HCT116 (cell line): ENCODE measurements at places on chromosomes 3 and 15. TPM values are rescaled to one million over a fixed set of nuclear protein-coding genes. Genes with fewer than 3 reads are reported as not detected.

- no peaks in the 10 kb centered on the region for H3K36me3 ChIP-seq
- DNase-seq = no peak
- H3K4me1 ChIP-seq = no peaks in the 10 kb centered on the region
- no peak overlapping the region for H3K4me3 ChIP-seq
Measured at GRCh38 chr15:82890995-82891390, 61.5 kb downstream of the HOMER2 start.

GRCh38 chr15:78788016-78788660, 23.1 kb downstream of the ADAMTS7 start:
- H3K36me3 ChIP-seq = no peaks in the 10 kb centered on the region
- no peak overlapping the region for H3K27ac ChIP-seq
- H3K27me3 ChIP-seq = no peaks in the 10 kb centered on the region
- H3K4me1 ChIP-seq = no peaks in the 10 kb centered on the region
- no peak for DNase-seq

Gene CLRN1
- total RNA-seq = not detected

Gene CCDC39
- total RNA-seq = not detected

- no peak overlapping the region for H3K27ac ChIP-seq
- no peak overlapping the region for H3K4me3 ChIP-seq
- H3K36me3 ChIP-seq = no peaks in the 10 kb centered on the region
- no peaks in the 10 kb centered on the region for H3K4me1 ChIP-seq
Measured at GRCh38 chr15:61205346-61205921, 23.7 kb downstream of the RORA start.

DNA sequence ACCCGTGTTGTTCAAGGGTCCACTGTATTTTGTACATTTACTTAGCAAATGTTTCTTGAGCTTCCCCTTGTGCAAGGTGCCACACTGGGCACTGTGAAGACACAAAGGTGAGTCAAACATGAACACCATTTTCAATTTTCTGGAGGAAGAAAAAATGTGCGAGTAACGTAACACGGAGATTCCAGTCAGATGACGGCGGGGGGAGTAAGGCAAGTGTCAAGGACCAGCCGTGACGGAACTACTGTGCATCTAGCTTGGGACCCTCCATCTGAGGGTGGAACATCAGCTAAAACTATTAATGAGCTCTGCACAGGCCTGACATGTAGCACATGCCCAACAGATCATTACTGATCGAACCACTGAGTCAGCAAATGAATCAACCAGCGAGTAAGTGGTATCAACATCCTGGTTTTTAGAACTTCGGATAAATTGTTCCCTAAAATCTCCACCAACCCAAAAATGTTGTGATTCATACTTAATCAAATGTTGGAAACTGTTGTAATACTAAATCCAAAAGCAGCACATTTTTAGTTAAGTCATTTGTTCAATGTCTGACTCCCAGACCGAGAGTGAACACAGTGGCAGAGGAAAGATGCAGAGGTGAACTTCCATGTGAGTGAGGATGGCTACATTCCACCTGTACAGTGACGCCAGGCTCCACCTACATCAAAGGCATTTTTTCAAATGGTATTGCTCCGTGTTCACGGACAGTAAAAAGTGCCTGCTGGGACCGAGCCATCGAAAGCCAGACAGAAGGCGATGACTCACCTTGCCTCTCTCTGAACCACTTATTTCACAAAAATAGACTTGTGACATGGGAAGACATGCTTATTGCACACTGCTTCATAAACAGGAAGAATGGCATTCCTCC, 172.2 kb downstream of the ATP10A start:
- H3K36me3 ChIP-seq = no peaks in the 10 kb centered on the region
- no peaks in the 10 kb centered on the region for H3K27me3 ChIP-seq
- H3K4me1 ChIP-seq = no peaks in the 10 kb centered on the region

DNA sequence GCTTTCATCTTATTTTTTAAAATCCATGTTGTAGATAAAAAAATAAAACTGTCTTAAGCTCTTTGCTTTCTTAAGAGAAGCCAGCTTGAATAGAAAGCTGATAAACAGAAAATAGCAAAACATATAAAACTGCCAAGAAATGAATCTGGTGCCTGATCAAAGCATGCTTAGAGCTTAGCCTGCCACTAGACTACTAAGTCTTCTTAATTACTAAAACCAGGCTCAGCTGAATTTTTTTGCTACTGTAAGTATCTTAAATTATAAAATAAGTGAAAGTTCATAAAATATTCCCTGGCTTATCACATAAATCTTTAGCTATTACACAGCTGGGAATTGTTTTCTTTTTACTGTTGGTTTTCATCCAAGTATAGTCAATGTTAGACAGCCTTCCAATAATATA, 803.9 kb downstream of the DIPK2A start:
- no peak for DNase-seq
- H3K27ac ChIP-seq = no peak overlapping the region
- no peaks in the 10 kb centered on the region for H3K4me1 ChIP-seq
- no peaks in the 10 kb centered on the region for H3K27me3 ChIP-seq
- no peaks in the 10 kb centered on the region for H3K36me3 ChIP-seq

GRCh38 chr3:107928084-107928445, 162.8 kb downstream of the CD47 start:
- no peaks in the 10 kb centered on the region for H3K36me3 ChIP-seq
- no peak for DNase-seq
- H3K4me3 ChIP-seq = peak overlapping the region; percentile 51
- H3K27ac ChIP-seq = no peak overlapping the region
- H3K4me1 ChIP-seq = peaks cover 14% of the 10 kb centered on the region
- no peaks in the 10 kb centered on the region for H3K27me3 ChIP-seq

DNA sequence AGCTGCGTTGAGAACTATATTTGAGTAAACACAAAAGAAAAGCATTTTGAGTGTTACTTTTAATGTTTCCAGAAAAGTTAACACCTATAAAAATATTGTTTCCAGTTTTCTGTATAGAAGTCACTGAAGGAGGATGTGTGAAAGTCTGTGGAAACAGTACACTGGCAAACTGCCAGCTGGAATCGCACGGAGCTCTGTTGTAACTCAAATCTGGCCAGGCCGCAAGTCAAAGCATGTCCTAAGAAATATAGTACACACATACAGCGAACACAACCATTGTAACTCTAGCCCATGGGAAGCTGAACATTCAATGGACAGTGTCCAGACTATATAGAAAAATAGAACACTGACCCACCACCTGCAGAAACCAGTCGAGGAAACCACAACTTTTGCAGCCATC, 657.2 kb downstream of the FHIT start:
- no peaks in the 10 kb centered on the region for H3K36me3 ChIP-seq
- H3K27me3 ChIP-seq = peaks cover 15% of the 10 kb centered on the region; the same call in 1 of the 2 replicates
- peaks cover 3% of the 10 kb centered on the region; the same call in 1 of the 2 replicates for H3K4me1 ChIP-seq
- DNase-seq = no peak

DNA sequence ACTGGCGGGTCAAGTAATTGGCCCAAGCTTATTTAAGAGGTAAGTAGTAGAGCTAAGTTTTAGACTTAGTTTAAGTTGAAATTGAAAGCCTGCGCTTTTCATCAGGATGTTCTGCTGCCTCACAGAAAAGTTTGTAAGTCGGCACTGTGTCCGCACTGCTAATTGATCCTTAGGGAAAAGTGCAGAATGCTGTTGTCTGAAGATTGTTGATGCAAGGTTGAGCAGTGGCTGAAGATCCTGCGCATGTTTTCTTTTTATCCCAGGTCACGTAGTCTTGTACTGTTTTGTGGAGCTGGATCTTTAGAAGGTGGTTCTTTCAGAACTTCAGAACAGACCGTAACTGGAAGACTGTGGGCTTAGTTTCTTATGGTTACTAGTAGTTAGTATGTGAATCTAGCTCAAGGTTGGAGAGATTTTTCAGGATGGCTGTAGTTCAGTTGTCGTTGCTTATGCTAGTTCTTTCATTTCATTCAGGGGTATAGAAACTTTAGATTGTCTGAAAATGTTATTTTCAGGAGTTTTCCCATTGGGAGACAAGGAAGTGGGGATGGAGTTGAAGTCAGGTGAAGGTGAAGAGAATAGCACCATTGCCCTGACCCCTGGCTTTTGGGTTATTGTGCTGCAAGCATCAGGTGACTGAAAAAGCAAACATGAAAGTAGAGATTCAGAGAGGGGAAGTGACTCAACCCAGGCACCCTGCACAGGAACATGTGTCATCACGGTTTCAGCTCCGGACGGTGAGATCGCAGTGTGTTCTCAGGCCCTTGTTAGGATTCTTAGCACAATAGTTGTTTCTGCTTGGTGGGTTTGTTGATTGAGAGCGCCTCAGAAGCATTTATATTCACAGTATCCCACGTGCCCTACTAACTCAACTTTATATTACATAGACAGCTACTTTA, 32.8 kb downstream of the AKAP13 start:
- peak overlapping the region; percentile 18 for H3K4me3 ChIP-seq
- peak; percentile 88 for DNase-seq
- no peaks in the 10 kb centered on the region for H3K36me3 ChIP-seq
- peak overlapping the region; percentile 69 for H3K27ac ChIP-seq
- peaks cover 36% of the 10 kb centered on the region for H3K4me1 ChIP-seq

DNA sequence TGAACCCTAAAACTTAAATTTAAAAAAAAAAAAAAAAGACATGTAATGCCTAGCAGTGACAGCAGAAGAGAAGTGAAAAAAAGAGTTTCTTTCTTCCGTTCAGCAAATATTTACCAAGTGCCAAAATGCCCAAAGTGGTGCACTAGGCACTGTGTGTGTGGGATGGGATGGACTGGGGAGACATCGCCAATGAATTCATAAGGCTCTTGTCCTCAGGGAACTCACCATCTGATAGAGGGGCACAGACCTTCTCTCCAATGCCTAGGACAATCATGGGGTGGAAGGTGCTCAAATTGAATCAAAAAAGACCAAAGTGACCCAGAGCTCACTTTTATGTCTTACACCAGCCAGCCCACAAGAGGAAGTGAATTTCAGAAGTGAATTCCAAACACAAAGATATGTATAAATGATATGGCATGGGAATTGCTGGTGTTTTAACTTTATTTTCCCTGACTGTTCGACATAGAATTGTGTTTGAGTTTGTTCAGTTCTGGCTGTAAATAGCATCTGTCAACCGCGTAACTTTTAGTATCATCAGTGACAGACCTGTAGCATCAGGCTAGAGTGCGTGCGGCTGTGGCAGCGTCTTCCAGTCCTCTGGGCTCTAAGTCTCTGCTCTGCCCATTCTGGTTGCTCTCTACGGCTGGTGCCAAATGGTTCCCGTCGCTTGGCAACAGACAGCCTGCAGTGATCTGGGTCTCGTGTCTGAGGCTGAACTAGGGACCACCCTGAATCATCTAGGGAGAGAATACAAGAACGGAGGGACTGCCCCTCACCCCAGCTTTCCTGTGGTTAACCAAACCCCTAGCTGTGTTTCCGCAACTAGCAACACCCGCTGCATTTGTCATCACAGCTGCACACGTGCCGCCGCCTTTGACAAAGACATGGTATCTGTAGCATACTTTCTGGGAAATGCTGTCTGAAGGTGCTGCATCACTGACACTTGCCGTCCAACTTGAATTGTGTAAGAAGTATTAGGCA, 154.0 kb upstream of the THBS1 start:
- no peaks in the 10 kb centered on the region for H3K27me3 ChIP-seq
- H3K27ac ChIP-seq = no peak overlapping the region
- H3K4me1 ChIP-seq = no peaks in the 10 kb centered on the region
- H3K4me3 ChIP-seq = no peak overlapping the region
- H3K36me3 ChIP-seq = no peaks in the 10 kb centered on the region

DNA sequence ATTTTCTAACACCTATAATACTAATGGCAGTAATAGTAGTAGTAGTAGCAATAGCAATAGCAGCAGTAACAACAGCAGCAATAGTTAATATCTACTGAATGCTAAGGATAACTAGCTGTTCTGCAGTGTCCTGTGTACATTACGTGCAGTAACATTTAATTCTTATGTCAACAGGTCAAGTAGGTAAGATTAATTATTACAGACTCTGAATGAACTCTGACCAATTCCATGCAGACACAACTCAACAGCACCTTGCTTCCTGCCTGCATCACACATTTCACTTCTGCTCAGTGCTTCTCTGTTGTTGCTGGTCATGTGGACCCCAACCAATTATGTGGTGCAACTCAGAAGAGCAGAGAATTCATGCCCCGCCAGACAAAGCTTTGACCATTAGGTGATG, 39.9 kb upstream of the ARHGEF26 start:
- no peaks in the 10 kb centered on the region for H3K4me1 ChIP-seq
- no peaks in the 10 kb centered on the region for H3K36me3 ChIP-seq
- no peak overlapping the region for H3K4me3 ChIP-seq
- H3K27me3 ChIP-seq = no peaks in the 10 kb centered on the region
- DNase-seq = no peak

Gene SLC9A9
- total RNA-seq = 0.20 TPM

- H3K4me3 ChIP-seq = no peak overlapping the region
- H3K36me3 ChIP-seq = no peaks in the 10 kb centered on the region
- H3K4me1 ChIP-seq = 0 out of 2 replicates have a peak, but pooled peaks cover 2% of the 10 kb centered on the region
- no peak overlapping the region for H3K27ac ChIP-seq
Measured at GRCh38 chr3:58537412-58538301, 667 bp upstream of the ACOX2 start.

Gene SYNPR
- total RNA-seq = not detected

Gene SLC28A2
- total RNA-seq = not detected

Gene UQCC5
- total RNA-seq = 14.1 TPM

GRCh38 chr15:82764740-82765139, 41.1 kb downstream of the FSD2 start:
- H3K27ac ChIP-seq = no peak overlapping the region
- no peaks in the 10 kb centered on the region for H3K27me3 ChIP-seq
- no peak for DNase-seq
- peaks cover 20% of the 10 kb centered on the region for H3K4me1 ChIP-seq

GRCh38 chr3:197525706-197526105, 30.1 kb downstream of the BDH1 start:
- H3K36me3 ChIP-seq = 0 out of 2 replicates have a peak, but pooled peaks cover 4% of the 10 kb centered on the region
- no peaks in the 10 kb centered on the region for H3K27me3 ChIP-seq
- no peak overlapping the region for H3K27ac ChIP-seq
- DNase-seq = no peak
- H3K4me3 ChIP-seq = no peak overlapping the region
- peaks cover 12% of the 10 kb centered on the region; the same call in 1 of the 2 replicates for H3K4me1 ChIP-seq

Gene AQP9
- total RNA-seq = 0.12 TPM

GRCh38 chr3:178059119-178059518, 477.1 kb upstream of the KCNMB2 start:
- no peak for DNase-seq
- no peaks in the 10 kb centered on the region for H3K36me3 ChIP-seq
- H3K4me1 ChIP-seq = no peaks in the 10 kb centered on the region
- H3K4me3 ChIP-seq = no peak overlapping the region
- H3K27ac ChIP-seq = no peak overlapping the region

Gene AP3B2
- total RNA-seq = 0.07 TPM

- H3K36me3 ChIP-seq = peaks cover 13% of the 10 kb centered on the region; the same call in 1 of the 2 replicates
- no peaks in the 10 kb centered on the region for H3K27me3 ChIP-seq
- H3K4me3 ChIP-seq = no peak overlapping the region
- no peak overlapping the region for H3K27ac ChIP-seq
- DNase-seq = no peak
- H3K4me1 ChIP-seq = no peaks in the 10 kb centered on the region
Measured at GRCh38 chr3:11346416-11346815, 74.2 kb downstream of the ATG7 start.

Gene BFSP2
- total RNA-seq = not detected

- H3K4me3 ChIP-seq = no peak overlapping the region
- no peaks in the 10 kb centered on the region for H3K4me1 ChIP-seq
- no peak overlapping the region for H3K27ac ChIP-seq
- no peak for DNase-seq
- no peaks in the 10 kb centered on the region for H3K36me3 ChIP-seq
Measured at GRCh38 chr15:39892418-39892817, 27.6 kb downstream of the GPR176 start.

- no peaks in the 10 kb centered on the region for H3K36me3 ChIP-seq
- H3K27ac ChIP-seq = no peak overlapping the region
- H3K27me3 ChIP-seq = no peaks in the 10 kb centered on the region
- no peak overlapping the region for H3K4me3 ChIP-seq
- no peak for DNase-seq
Measured at GRCh38 chr15:56327721-56328502, 37.3 kb upstream of the TEX9 start.
